ENCODE measurements at places on chromosomes 5 and 9.

- DNase-seq, result no peak
Observed at GRCh38 chr5:77170-77501, 14.8 kb upstream of the PLEKHG4B start.

DNA sequence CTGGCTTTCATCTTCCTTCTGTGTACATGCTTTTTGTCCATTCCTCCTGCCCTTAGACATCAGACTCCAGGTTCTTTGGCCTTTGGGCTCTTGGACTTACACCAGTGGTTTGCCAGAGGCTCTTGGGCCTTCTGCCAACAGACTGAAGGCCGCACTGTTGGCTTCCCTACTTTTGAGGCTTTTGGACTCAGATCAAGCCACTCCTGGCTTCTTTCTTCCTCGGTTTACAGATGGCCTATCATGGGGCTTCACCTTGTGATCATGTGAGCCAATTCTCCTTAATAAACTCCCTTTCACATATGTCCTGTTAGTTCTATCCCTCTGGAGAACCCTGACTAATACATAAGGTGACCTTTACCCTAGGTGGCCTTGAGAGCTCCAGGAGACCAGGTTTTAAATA lies 189.1 kb upstream of the CCNG1 start:
- DNase-seq, result no peak

DNA sequence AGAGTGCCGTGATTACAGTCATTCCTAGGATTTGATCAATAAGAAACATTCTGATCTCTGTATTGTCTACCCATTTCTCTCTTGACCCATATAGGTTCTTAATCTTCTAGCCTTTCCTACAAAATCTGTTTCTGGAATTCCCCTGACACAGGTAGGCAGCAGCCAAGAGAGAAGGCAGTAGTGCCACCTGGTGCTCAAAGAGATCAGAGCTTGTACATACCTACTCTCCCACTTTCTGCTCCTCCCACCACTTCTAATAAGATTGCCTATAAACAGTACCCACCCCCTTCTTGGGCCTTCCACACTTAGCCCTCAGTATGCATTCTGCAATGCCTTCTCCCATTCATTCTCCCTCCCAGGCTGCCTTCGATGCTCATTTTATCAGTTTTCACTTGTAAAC lies 117.4 kb upstream of the RORB start:
- no peak for DNase-seq

DNA sequence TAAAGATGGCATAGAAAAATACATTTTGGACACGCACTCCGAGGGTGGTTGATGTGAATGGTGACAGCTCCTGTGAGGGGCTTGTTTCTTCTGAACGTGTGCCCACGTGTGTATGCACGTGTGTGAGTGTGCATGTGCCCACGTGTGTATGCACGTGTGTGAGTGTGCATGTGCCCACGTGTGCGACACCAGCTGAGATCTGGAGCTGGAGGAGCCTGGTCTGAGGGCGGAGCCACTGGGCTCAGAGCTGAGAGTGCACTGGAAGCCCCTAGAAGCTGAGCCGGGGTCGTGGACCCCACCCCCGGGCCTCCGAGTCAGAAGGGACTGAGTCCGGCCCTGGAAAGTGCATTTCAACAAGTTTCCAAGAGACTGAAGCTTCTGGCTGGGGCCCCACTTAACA lies 282.5 kb upstream of the IRX4 start:
- peak; percentile 59 for DNase-seq

DNA sequence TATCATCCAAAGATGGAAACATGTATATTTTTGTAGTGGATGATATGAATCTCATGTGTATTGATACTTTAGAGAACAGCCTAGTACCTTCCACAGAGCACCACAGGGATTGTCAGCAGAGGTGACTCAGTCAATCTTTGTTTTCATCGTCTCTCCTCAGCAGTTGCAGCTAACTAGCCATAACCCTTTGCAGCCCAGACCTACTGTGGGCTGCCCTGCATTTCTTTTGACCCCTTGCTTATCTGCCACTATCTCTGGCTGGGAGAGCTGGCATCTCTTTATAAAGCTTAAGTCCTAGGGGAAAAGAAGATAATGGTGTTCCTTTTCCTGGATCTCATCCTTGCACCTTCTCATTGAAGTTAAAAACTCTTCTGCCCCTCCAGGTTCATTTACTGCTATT lies 28.7 kb downstream of the HMGCR start:
- no peak for DNase-seq

GRCh38 chr5:35047785-35048404 lies at the start of gene AGXT2:
TSS of gene AGXT2 (minus strand) at chr5:35047949. CDS start at chr5:35047892, 57 bp downstream.
- DNase-seq, result no peak

DNA sequence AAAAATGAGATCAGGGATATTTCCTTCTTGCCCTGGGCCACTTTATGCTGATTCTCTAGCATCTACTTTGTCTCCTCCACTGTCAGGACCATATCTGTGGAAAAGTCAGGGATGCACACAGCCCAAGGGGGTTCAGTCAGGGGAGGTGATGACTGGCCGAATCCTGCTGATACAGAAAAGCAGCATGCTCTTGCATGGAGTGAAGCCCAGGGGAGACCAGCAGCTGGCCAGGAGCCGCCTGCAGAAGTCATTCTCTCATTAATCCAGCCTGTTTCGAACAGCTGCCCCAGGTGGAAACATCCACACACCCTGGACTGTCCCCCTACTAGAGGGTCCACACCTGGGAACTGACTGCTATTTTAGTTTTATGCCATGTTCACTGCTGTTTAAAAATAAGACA lies 177.1 kb downstream of the ATP10B start:
- no peak for DNase-seq

GRCh38 chr9:135251331-135251761 lies 163.9 kb downstream of the OLFM1 start:
- no peak for DNase-seq

- no peak for DNase-seq
Observed at GRCh38 chr5:145495196-145495595, 339.9 kb downstream of the PRELID2 start.

GRCh38 chr5:123425431-123425830 lies 2.2 kb upstream of the CEP120 start:
- DNase-seq, result no peak

DNA sequence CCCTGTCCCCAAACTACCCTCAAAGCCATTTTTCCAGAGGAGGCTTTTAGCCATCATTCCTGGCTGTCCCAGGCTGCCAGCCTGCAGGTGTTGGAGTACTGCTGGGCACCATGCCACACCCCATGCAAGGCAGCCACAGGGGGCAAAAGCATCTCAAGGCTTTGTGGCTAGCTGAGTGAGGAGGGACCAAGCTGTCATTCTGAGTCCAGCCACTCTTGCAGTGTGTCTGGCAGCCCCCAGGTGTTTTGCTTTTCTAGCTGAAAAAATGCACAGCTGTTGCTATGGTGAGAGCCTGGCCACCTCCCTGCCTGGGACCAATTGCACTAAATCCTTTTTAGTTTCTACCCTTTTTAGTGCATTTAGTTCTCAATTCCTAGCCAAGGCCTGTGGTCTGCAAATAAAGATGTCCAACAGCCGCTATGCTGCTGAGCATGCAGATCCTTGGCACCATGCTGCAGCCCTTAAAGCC lies 50.4 kb upstream of the PTGS1 start:
- DNase-seq, result no peak

GRCh38 chr5:133612249-133612860 lies at the start of gene FSTL4:
TSS of gene FSTL4 (minus strand) at chr5:133612541.
- no peak for DNase-seq

DNA sequence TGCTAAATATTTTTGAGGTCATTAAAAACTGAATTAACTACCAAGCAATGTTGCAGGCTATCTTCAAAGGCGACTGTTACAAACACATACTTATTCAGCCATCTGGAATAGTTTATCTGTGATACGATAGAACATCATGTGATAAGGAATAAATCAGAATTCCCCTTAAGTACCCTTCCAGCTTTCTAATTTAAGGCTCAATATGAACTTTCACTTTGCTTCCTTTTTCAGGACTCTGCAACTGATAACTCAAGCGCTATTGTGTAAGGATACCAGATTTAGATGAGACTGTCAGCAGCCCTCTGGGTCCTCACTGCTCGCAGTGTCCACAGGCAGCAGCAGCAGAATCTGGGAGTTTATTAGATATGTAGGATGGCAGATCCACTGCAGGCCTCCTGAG lies 416.3 kb downstream of the SPATA31D1 start:
- DNase-seq, result no peak

Data from mesenteric fat pad (tissue), 1 donor.